ENCODE measurements at places on chromosomes 1 and 21.

- no peak for DNase-seq
Observed at GRCh38 chr21:33560965-33561364, 18.1 kb downstream of the SON start.

DNA sequence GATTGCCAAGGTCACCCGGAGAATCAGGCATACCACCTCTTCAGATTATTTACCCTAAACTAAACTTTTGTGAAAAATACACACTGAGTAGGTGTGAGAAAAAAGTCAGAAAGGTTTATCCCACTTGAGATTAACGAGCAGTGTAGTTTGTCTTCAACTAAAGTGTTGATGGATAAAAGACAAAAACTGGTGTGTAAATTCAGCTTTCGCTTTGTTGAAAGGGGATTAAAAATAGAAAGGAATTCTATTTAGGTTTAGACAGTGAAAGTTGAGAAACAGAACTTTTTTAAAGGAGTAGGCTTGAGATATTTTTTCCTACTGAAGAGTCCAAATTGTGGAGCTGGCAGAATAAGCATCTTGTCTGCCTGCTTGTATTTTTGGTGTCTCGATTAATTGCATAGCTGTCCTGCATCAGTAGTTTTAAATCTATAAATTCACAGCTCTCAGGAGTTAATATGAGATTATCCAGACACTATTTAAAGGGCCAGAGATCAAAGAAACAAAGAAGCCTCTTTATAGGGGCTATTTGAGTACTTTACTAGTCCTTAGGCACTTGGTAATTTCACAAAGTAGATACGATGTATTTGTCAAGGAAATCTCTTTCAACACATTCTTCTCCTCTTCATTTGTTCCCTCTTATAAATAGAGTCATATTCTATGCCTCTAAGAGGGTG lies 46.7 kb upstream of the RABGAP1L start:
- DNase-seq, result no peak

- DNase-seq, result no peak
Observed at GRCh38 chr1:185334182-185334581, 17.1 kb upstream of the IVNS1ABP start.

DNA sequence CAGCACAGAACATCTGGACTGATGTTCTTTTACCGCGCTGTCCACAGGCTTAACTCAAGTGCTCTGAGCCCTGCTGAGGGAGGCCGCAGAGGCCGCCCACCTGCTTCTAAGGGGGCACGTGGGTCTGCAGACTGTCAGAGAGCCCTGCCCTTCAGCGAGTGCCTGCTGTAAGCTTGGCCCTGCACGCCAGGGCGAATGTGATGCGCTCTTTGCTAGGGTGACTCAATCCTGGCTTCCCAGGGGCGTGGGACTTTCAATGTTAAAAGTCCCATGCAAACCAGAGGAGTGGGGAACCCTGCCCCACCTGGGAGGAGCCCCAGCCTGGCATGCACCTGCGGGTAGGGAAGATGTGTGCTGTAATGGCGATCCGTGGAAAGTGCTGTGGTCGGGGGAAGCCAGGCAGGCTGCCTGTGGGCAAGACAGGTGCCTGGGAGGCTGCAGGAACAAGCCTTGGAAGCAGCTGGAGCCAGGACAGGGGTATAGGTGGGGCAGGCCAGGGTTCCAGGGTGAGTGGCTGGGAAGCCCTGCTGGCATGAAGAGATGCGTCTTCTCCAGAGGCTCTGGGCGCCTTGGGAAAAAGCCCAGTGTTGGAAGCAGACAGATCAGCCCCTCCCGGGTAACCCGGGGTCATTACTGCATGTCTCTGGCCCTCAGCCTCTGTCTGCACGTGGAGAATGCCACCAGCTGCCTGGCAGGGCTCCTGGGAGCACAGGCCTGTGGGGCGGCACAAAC lies 594 bp upstream of the PANK4 start:
- peak; percentile 34 for DNase-seq

GRCh38 chr1:45238846-45239245 lies 32.4 kb upstream of the ZSWIM5 start:
- DNase-seq, result no peak

DNA sequence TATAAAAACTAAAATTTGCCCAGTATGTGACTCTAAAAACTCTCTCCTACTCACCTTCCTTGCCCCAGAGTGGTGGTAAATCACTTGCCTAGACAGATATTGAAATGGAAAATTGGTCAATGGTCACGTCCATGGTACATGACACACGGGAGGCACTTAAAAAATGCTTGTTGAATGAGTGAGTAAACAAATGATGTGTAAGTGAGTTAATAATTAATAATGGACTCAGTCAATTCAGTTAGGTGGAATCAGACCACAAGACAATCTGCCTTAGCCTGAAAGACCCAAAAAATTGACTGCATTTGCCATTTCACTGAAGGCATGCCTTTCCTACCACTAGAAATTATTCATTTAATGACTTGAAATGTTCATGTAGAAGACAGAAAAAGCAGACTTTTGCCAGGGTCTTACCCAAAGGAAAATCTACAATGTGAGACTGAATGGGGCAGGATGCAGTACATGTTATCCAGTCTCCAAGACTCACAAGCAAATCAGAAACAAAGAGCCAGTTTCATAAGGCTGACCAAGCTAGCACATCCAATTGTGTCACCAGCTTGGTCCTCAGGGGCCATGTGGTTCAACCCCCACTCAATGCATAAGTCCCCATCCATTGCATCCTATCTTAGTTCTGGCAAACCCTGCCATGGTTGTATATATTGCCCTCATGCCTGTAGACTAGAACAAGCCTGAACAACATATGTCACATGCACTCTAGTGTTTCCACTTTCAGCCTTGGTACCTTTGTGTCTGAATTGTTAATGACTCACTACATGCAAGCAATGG lies 73.6 kb downstream of the TBX15 start:
- no peak for DNase-seq

DNA sequence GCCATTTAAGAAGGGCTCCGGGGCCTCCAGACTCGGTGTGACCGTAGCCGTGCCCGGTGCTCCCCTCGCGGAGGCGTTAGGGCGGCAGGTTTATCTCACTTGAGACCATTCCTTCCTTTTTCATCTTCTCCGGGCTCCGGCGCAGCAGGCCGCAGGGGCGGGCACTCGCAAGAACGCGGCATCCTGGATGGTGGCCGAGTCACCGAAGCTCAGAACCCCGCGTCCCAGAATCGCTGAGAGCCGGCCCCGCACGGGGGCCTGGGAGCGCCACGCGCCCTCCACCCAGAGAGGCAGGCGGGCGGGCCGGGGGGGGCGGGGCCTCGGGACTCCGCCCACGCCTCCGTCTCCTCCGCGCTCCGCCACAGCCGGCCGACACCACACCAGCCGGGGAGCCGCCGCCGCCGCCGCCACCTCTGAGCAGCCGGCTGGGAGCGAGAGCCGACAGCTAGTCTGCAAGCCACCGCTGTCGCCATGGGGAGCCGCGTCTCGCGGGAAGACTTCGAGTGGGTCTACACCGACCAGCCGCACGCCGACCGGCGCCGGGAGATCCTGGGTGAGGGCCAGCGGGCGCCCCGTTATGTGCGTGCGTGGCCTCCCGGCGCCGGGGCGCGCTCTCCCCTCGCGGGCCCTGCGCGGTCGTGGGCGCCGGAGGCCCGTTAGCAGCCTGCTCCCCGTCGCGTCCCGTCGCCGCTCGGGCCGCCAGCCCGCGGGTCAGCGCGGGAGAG lies at the start of gene DEGS1:
Gene DEGS1 (plus strand): TSS at position 375 of the 725 bp plus-strand sequence. CDS start 97 bp downstream, at position 472.
- peak; percentile 76 for DNase-seq

- no peak for DNase-seq
Observed at GRCh38 chr1:151336556-151336955, 9.3 kb upstream of the PI4KB start.

- no peak for DNase-seq
Observed at GRCh38 chr21:41431788-41432548, 5.9 kb downstream of the MX1 start.

- no peak for DNase-seq
Observed at GRCh38 chr1:193699261-193699660, 512.8 kb upstream of the B3GALT2 start.

DNA sequence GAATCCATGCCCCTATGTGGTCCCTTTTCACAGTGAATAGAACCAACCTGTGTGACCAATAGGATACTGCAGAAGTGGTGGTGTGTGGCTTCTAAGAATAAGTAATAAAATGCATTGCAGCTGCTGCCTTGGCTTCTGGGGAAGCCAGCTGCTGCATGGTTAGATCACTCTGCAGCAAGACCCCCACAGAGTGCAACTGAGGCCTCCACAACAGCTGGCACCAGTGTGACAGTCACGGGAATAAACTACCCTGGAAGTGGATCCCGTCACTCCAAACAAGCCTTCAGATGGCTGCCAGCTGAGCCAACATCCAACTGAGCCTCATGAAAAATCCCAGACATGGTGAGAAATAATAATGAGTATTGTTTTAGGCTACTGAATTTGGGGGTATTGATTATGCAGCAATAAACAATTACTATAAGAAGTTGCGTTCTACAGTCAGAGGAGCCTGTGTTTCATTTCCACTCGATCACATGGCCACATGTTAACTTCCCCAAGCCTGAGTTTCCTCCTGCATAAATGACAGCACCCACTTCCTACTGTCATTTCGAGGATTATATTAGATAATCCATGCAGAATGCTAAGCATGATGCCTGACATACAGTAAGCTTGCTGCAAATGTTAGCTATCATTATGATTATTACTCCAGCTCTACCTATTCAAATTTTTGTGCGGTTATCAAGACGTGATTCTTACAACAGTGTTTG lies 20.8 kb upstream of the COG2 start:
- no peak for DNase-seq

GRCh38 chr1:172324761-172325160 lies 95.7 kb upstream of the C1orf105 start:
- DNase-seq, result no peak

- DNase-seq, result no peak
Observed at GRCh38 chr21:34548781-34549376, 36.9 kb upstream of the KCNE1 start.

GRCh38 chr1:162366149-162366548 lies 10.5 kb downstream of the SPATA46 start:
- DNase-seq, result no peak

DNA sequence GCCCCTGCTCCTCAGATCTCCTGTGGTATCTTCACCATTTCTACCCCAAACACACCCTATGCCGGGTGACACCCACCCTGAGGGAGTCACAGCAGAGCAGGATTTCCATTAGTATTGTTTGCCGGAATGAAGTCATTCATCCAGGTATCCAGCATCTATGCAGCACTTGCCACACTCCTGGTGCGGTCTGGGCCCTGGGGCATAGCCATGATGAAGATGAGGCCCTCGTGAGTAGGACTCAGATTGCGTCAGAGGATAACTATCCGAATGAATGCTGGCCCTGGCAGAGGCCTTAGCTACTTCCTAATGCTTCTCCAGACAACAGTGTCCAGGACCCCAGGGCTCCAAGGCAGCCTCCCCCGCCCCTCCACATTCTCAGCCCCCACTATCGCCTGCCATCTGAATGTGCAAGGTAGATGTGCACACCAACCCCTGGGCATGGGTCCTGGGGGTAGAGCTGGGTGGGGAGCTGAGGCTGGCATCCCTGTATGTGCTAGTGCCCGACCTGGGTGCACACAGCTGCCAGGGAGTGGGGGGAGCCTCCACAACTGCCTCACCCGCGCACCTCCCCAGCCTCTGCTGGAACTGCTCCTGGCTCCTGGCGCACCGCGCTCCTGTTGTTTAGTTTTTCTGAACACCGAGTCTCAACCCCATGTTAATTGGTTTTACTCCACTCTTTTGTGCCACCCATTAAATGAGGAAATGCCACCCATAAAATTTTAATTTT lies 25.5 kb upstream of the ZC3H12A start:
- no peak for DNase-seq

- DNase-seq, result no peak
Observed at GRCh38 chr1:193014400-193014799, 44.8 kb downstream of the UCHL5 start.

DNA sequence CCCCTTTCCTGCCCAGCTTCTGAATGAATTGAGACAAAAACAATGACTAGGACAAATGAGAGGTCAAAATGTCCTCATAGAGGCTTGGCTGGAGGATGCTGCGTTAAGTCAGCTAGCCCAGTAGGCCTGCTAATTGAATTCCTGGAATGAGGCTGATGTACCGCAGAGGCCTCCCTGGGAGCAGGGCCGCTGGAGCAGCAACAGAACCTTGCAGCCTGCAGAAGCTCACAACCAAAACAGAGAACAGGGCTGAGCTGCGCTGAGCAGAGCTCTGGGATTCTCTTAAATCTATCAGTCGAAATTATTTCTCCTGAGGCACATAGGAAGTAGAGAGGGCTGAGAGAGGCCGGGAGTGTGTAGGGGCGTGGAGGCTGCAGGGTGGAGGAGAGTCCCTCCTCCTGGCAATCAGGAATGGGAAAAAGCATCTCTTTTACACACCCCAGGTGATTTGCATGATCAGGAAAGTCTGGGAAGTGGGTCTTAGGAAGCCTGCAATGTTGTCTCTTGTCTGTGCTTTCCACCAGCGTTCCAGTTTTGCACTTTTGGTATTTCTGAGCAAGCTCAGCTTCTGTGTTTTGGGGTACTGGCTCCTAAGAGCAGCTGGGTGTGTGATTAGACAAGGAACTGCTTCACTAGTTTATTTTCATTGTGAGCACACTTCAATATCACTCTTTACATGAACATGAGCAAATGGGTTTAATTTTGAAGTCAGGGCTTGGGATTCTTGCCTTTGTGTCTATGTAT lies 66.5 kb downstream of the RYR2 start:
- no peak for DNase-seq

DNA sequence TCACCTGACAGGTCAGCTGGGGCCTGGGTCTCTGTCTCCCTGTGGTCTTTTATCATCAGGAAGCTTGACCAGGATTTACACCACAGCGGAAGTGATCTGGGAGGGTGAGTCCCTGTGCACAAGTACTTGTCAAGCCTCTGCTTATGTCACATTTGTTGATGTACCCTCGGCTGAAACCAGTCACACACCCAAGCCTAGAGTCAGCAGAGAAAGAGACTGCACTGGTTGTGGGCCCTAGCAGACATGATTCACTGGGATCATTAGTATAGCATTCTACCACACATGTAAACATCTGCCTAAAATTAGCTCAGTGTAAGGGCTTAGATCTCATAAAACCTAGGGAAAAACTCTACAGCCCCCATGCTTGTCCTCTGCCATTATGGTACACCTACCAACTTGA lies 79.3 kb upstream of the LAMC2 start:
- no peak for DNase-seq

GRCh38 chr1:53583868-53584776 lies 124.9 kb downstream of the DMRTB1 start:
- DNase-seq, result no peak

- no peak for DNase-seq
Observed at GRCh38 chr1:6142036-6142621, 38.0 kb downstream of the CHD5 start.

- DNase-seq, result no peak
Observed at GRCh38 chr1:231376875-231377549, 38.9 kb downstream of the SPRTN start.

DNA sequence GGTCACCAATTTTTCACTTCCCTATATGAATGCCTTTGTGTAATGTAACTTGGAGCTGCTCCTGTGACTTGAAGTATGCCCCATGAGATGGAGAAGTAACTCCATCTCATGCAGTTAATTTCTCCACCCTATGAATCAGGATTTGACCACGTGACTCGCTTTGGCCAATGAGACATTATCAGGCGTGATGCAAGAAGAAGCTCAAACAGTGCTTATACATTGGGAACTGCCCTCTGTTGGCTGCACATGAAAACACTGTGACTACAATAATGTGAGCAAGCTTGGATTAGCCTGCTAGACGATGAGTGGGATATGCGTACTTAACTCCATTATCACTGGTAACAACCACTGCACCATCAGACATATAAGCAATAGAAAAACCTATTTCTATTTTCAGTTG lies 684.4 kb downstream of the PLA2G4A start:
- DNase-seq, result no peak
